ENCODE measurements at places on chromosomes 3 and 15.

DNA sequence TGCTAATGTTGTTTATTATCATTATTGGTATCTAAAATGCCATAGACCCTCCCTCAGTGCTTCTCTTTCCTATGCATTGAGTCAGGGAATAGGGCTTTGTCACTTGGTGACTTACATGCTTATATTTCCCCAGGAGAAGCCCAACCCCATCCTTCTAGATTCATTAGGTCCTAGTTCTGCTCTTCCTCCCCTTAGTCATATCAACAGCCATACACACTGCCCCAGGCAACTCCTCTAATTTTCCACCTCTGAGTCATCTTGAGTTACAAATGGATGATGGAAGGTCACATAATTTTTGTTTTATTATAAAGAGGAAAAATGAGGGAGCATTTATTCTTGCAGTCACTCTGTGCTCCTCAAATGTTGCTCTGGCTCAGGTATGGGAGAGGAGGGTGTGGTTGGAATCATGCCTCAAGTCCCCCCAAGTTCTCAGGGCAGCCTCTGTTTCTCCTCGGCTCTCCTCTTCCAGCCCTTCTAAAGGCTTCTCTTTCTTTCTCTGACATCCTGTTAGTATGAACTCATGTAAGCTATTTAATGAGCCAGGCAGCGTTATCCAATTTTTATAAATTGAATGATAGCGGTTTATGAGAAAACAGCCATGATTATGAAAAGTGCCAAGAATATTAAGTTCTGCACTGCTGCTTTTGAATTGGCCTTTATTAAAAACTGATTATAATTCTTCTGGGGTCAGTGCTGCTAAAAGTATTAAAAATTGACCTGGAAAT is 45.6 kb upstream of the FSTL1 start:
- no peak for DNase-seq
- no peaks in the 10 kb centered on the region for H3K4me1 ChIP-seq
- H3K4me3 ChIP-seq = no peak overlapping the region
- H3K27ac ChIP-seq = no peak overlapping the region

DNA sequence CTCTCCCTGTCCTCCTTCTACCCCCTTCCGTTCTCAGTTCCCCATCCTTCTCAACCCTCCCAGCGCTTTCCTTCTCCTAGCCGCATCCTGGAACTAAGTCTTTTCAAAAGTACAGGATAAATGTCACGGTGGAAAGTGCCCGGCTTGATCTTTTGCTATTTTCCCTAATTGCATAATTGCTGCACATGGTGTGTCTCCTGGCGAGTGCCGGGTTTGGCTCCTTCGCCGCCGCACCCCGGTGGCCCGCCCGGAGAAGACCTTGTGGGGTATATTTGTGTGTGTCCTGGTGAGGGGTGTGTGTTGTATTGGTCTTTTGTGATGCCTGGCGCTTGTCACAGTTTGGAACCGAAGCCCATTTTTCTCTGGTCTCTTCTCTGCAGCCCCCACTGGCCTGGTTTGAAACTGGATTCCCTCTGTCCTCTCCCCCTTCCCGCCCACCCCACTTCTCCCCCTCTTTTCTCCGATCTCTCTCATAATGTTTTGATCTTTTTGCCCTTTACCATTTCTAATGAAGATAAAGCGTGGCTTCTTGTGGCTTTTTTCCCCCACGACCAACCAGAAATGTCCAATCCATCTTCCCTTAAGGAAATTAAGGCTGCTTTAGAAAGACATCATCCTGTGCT is 692 bp downstream of the UBE2E2 start:
- H3K4me3 ChIP-seq = peak overlapping the region; percentile 91
- H3K36me3 ChIP-seq = peaks cover 7% of the 10 kb centered on the region
- peaks cover 18% of the 10 kb centered on the region for H3K27me3 ChIP-seq
- peak overlapping the region; percentile 61 for H3K27ac ChIP-seq
- H3K4me1 ChIP-seq = peaks cover 28% of the 10 kb centered on the region

GRCh38 chr3:152937234-152937633 is 102.3 kb downstream of the P2RY1 start:
- H3K4me1 ChIP-seq = no peaks in the 10 kb centered on the region
- DNase-seq = no peak
- no peak overlapping the region for H3K4me3 ChIP-seq
- no peak overlapping the region for H3K27ac ChIP-seq
- H3K27me3 ChIP-seq = no peaks in the 10 kb centered on the region
- H3K36me3 ChIP-seq = no peaks in the 10 kb centered on the region

- no peak for DNase-seq
- H3K36me3 ChIP-seq = no peaks in the 10 kb centered on the region
- peaks cover 16% of the 10 kb centered on the region for H3K27me3 ChIP-seq
- H3K4me3 ChIP-seq = no peak overlapping the region
- peaks cover 25% of the 10 kb centered on the region for H3K4me1 ChIP-seq
These were observed 2.8 kb upstream of the MUC20 start for GRCh38 chr3:195717852-195718476.

DNA sequence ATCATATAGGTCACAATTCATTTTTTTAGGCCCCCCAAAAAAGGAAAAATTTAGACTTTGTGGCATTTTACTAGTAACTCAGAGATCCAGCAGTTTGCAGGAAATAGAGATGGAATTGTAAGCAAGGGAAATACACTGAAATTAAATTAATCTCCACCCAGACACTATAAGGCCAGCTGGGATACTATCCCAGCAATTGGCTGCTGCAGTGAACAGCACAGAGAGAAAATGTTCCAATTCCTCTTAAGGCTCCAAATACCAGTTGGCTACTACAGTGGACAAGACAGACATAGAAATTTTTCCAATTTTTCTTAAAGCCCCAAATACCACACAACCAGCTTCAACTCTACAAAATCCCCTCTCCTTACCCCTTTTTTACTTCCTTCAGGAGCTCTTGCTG is 78.9 kb downstream of the ULK4 start:
- H3K27ac ChIP-seq = peak overlapping the region; percentile 54
- no peaks in the 10 kb centered on the region for H3K4me1 ChIP-seq
- no peaks in the 10 kb centered on the region for H3K27me3 ChIP-seq
- H3K4me3 ChIP-seq = no peak overlapping the region
- no peak for DNase-seq

DNA sequence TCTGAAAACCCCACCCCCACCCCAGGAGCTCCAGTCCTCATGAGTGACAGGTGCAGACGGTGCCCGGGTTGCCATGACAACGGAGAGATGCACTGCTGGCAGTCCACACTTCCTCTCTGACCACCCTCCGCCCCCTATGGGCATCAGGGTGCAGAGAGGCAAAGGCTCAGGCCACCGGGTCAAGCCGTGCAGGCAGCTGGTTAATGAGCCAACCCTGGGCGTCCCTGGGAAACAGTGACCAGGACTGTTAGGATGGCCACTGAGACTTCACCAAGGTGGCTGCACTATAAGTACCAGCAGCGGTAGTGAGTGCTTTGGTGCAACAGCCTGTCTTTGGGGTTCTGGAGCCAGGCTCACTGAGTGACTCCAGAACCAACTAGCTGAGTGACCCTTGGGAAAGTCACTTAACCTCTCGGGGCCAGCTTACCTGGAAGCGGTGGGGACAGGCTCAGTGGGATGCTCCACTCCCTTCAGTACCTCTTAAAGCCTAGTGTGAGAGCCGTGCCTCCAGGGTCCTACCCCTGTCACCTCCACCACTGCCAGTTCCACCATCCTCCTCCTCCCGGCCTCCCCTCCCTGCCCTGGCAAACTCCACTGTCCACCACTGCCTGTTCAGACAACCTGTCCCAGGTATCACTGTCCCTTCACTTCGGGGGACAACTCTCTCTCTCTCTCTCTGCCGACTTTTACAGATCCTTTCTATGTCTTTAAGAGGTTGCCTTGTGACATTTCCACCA is 121.0 kb upstream of the PRR20G start:
- no peaks in the 10 kb centered on the region for H3K36me3 ChIP-seq
- H3K27me3 ChIP-seq = peaks cover 28% of the 10 kb centered on the region
- H3K4me3 ChIP-seq = no peak overlapping the region
- no peaks in the 10 kb centered on the region for H3K4me1 ChIP-seq
- no peak overlapping the region for H3K27ac ChIP-seq
- no peak for DNase-seq

DNA sequence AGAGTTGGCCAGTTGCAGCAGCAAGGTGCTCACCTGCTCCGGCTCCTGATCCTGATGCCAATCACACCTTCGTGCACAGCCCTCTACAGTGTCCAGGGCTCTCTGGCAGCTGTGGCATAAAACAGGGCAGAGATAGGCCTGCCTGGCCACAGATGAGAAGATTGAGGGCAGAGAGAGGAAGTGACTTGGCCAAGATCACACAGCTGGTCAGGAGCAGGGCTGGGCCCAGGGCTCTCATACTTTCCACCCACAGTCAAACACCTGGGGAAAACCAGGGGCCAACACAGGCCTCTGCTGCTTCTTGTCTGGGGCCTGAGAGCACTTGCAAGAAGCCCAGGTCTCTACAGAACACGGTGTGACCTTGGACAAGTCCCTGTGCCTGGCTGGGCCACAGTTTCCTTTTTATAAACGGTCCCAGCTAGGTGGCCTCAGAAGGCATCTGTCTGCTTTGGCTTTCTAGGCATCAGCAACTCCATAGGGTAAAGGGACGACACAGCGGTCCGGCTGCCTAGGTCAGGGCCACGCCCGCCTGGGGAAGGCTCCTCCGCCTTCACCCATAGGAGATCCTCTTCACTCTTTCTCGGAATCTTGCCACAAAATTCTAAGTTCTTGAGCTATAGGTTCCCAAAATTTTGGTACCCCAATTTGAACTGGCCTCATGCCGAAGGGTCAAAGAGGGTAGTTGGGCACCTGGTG is 3.1 kb downstream of the ATP2B2 start:
- no peaks in the 10 kb centered on the region for H3K4me1 ChIP-seq
- DNase-seq = no peak
- no peak overlapping the region for H3K4me3 ChIP-seq
- no peaks in the 10 kb centered on the region for H3K36me3 ChIP-seq
- peaks cover 14% of the 10 kb centered on the region for H3K27me3 ChIP-seq

- H3K27me3 ChIP-seq = no peaks in the 10 kb centered on the region
- H3K36me3 ChIP-seq = no peaks in the 10 kb centered on the region
- peak overlapping the region; percentile 95 for H3K4me3 ChIP-seq
- peak; percentile 85 for DNase-seq
These were observed 3.7 kb downstream of the BMF start for GRCh38 chr15:40104865-40105516.

- no peak overlapping the region for H3K27ac ChIP-seq
- H3K27me3 ChIP-seq = no peaks in the 10 kb centered on the region
- H3K36me3 ChIP-seq = peaks cover 2% of the 10 kb centered on the region
- no peak overlapping the region for H3K4me3 ChIP-seq
These were observed 29.5 kb downstream of the SIAH2 start for GRCh38 chr3:150733373-150733935.

DNA sequence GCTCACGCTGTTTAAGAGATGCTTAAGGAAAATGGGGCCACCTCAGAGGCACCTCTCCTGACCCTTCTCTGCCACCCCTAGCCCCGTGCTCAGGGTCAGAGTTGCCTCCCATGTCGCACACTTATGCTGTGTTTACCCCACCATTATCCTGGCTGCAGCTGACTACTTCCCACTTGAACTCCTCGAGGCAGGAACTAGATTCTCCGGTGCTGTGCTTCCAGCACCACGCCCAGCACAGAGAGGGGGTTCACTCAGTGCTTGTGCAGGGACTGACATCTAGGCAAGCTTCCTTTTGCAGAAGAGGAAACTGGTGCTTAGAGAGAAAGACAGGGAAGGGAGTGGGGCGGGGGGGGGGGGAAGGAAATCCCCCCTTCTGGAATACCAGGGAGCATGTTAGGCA is 340.1 kb downstream of the RORA start:
- peaks cover 47% of the 10 kb centered on the region for H3K27me3 ChIP-seq
- peaks cover 11% of the 10 kb centered on the region for H3K4me1 ChIP-seq
- no peak overlapping the region for H3K27ac ChIP-seq

- H3K36me3 ChIP-seq = no peaks in the 10 kb centered on the region
- peaks cover 16% of the 10 kb centered on the region for H3K4me1 ChIP-seq
- H3K4me3 ChIP-seq = no peak overlapping the region
- DNase-seq = peak; percentile 22
These were observed 22.7 kb downstream of the ABHD6 start for GRCh38 chr3:58260261-58260731.

- no peaks in the 10 kb centered on the region for H3K36me3 ChIP-seq
- no peaks in the 10 kb centered on the region for H3K4me1 ChIP-seq
- DNase-seq = no peak
- no peaks in the 10 kb centered on the region for H3K27me3 ChIP-seq
- H3K27ac ChIP-seq = no peak overlapping the region
These were observed 358.0 kb downstream of the PTPRG start for GRCh38 chr3:61919371-61919770.

- peaks cover 12% of the 10 kb centered on the region for H3K36me3 ChIP-seq
- H3K27ac ChIP-seq = peak overlapping the region; percentile 85
- no peaks in the 10 kb centered on the region for H3K27me3 ChIP-seq
- peak overlapping the region; percentile 72 for H3K4me3 ChIP-seq
These were observed 52.1 kb downstream of the CRTC3 start for GRCh38 chr15:90581771-90582352.
